ENCODE measurements at places on chromosomes 2 and 18. TPM values are rescaled to one million over a fixed set of nuclear protein-coding genes. Genes with fewer than 3 reads are reported as not detected.

DNA sequence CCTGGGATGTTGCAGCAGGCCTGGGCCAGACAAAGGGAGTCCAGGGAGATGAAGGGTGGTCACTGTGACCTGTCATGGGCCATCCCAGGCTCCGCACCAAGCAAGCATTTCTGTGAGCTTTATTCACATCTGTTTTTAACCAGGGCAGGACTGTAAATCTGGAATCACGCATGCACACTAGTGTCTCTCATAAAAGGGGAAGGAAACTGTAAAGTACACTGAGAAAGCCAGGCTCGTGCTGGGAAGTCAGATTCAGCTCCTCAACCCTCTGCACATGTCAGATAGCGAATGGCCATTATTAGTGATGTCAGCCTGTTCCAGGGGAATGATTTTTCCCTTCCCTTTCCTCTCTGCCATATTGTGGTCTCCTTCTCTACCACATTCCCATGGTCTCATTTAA is 818.6 kb upstream of the RAB6C start:
- H3K36me3 ChIP-seq, result no peaks in the 10 kb centered on the region
- H3K27ac ChIP-seq, result no peak overlapping the region
- no peaks in the 10 kb centered on the region for H3K27me3 ChIP-seq
- H3K4me1 ChIP-seq, result no peaks in the 10 kb centered on the region
- no peak for DNase-seq
- no peak overlapping the region for H3K4me3 ChIP-seq

DNA sequence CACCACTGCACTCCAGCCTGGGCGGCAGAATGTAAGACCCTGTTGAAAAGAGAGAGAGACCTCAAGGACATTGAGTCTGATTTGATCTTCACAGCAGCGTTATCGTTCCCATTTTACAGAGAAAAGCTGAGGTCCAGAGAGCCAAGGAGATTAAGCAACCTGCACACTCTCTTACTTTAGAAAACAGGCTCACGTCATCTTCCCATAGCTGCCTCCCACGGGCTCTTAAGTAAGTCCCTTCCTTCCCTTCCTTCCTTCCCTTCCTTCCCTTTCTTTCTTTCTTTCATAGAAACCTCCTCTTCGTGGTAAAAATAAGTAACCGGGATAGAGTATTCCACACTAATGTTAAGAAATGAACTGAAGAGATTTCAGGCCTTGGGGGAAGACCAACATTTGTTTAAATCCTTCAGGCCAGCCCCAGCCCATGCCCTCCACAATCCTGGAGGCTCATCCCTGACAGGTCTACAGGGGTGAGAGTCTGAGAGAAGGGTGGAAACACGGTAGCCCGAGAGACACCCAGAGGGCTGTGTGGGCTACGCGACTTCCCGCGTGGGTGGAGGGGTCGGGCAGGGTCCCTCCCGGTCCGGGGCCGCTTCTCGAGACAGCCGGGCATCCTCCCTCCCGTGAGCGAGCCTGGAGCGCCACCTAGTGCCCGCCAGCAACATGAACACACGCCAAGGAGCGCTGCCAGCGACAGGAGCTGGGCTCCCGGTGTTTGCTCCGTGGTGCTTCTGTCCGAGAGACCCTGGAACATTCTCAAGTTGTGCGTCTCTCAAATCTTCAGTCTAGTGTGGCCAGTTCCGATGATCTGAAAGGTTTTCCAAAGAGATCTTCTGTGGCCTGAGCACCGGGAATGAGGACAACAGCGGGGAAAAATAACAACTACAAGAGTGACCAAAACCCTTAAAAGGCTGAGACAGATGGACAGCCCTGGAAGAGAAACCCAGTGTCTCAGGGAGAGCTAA is 160.3 kb downstream of the INO80D start:
- no peak overlapping the region for H3K4me3 ChIP-seq
- peaks cover 7% of the 10 kb centered on the region for H3K4me1 ChIP-seq
- no peaks in the 10 kb centered on the region for H3K36me3 ChIP-seq
- no peak overlapping the region for H3K27ac ChIP-seq

- H3K27me3 ChIP-seq, result no peaks in the 10 kb centered on the region
- peak overlapping the region; percentile 98 for H3K27ac ChIP-seq
- peaks cover 24% of the 10 kb centered on the region for H3K36me3 ChIP-seq
- no peak for DNase-seq
Measured at GRCh38 chr2:46565364-46565763, 86.0 kb downstream of the TMEM247 start.

- no peak for DNase-seq
- H3K27ac ChIP-seq, result no peak overlapping the region
- H3K4me1 ChIP-seq, result no peaks in the 10 kb centered on the region
- H3K27me3 ChIP-seq, result no peaks in the 10 kb centered on the region
- H3K4me3 ChIP-seq, result no peak overlapping the region
Measured at GRCh38 chr2:4979111-4979510, 713.1 kb upstream of the SOX11 start.

DNA sequence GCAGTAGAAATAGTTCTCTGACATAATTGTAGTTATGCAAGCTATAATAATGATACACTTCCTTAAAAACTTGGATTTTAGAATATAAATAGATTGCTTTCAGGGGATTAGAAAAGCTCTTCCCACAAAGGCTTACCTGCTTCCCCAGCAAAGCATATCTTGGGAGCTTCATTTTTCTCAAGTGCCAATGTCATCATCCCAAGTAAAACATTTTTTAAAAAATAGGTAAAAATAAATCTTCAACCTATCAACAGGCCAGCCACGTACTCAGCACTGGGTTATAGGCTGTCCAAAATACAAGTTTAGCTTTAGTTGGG is 39.0 kb upstream of the NPAS2 start:
- no peaks in the 10 kb centered on the region for H3K27me3 ChIP-seq
- no peak overlapping the region for H3K4me3 ChIP-seq
- no peaks in the 10 kb centered on the region for H3K36me3 ChIP-seq
- H3K4me1 ChIP-seq, result no peaks in the 10 kb centered on the region
- no peak overlapping the region for H3K27ac ChIP-seq

DNA sequence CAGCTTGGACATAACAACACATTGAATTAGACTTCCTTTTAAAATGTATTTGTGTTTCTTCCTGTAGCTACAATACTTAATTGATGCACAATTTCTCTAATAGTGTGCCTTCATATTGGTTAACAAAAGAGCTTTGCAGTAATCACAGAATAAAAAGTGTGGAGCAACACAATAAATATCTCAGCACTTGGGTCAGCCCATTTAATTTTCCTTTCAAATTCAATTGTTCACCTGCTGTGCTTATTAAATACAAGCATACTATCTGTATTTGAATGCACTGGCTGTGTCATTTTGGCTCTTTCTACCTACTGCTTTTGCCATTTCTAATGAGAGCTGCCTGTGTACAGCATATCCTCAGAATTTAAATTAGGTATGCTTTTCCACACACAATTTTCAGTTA is 1641.3 kb upstream of the SLC39A10 start:
- no peak for DNase-seq
- no peaks in the 10 kb centered on the region for H3K36me3 ChIP-seq
- H3K27me3 ChIP-seq, result no peaks in the 10 kb centered on the region
- H3K4me3 ChIP-seq, result no peak overlapping the region
- no peaks in the 10 kb centered on the region for H3K4me1 ChIP-seq

- no peak overlapping the region for H3K27ac ChIP-seq
- no peaks in the 10 kb centered on the region for H3K27me3 ChIP-seq
- no peaks in the 10 kb centered on the region for H3K4me1 ChIP-seq
- no peak overlapping the region for H3K4me3 ChIP-seq
- H3K36me3 ChIP-seq, result no peaks in the 10 kb centered on the region
- no peak for DNase-seq
Measured at GRCh38 chr2:149004836-149005235, 33.7 kb upstream of the LYPD6B start.

DNA sequence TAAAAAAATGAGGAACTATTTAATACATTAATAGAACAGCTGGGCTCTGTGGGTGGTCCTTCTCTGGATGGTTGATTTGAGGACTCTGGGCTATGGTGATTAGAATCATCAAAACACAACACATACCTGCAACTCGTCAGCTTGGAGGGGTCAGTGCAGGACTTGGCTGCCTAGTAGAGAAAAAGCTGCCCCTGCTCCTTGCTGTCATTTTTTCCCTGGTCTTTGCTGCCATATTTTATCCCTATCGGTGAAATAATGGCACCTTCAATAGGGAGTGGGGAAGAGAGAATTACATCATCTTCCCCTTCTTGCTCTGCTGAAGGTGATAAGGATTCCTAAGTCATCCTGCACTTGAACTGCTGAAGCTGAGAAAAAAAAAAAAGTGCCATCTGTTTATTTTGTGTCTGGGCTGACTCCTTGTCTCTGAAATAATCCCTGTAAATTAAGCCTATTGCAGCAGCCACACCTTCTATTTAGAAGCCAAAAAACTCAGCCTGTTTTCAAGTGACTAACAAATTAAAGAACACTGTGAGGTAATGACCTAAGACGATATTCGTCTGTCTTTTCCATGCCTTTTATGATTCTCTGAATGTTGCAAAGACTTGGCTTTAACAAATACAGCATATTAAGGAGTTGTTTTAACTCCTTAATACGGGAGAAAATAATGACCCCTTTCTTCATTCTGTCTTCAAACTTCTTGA is 89.3 kb downstream of the ACVR1 start:
- no peak for DNase-seq
- H3K36me3 ChIP-seq, result no peaks in the 10 kb centered on the region
- no peaks in the 10 kb centered on the region for H3K27me3 ChIP-seq

GRCh38 chr2:214005337-214005736 is 405.5 kb upstream of the VWC2L start:
- H3K4me3 ChIP-seq, result no peak overlapping the region
- H3K27ac ChIP-seq, result no peak overlapping the region
- no peak for DNase-seq
- H3K27me3 ChIP-seq, result no peaks in the 10 kb centered on the region

DNA sequence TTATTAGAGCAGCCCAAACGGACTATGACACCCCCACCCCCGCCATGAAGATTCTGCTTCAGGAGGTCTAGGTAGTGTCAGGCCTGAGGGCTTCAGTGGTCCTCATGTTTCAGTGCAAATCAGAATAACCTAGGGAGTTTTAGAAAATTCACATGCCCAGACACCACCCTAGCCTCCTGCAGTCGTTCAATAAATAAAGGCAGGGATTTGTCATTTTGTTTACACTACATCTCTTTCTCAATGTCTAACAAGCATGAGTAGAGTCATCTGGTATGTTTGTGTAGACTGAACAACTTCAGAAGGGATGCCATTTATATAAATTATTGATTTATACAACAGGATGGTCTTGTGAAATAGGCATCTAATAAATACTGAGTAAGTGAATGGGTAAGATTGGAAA is 112.1 kb upstream of the SERPINE2 start:
- H3K36me3 ChIP-seq, result no peaks in the 10 kb centered on the region
- no peak overlapping the region for H3K27ac ChIP-seq
- H3K4me1 ChIP-seq, result no peaks in the 10 kb centered on the region
- H3K27me3 ChIP-seq, result no peaks in the 10 kb centered on the region
- no peak overlapping the region for H3K4me3 ChIP-seq

- peaks cover 2% of the 10 kb centered on the region for H3K36me3 ChIP-seq
- DNase-seq, result no peak
- no peak overlapping the region for H3K27ac ChIP-seq
- H3K27me3 ChIP-seq, result no peaks in the 10 kb centered on the region
- no peaks in the 10 kb centered on the region for H3K4me1 ChIP-seq
- no peak overlapping the region for H3K4me3 ChIP-seq
Measured at GRCh38 chr2:47006374-47007222, 91.0 kb upstream of the MCFD2 start.

DNA sequence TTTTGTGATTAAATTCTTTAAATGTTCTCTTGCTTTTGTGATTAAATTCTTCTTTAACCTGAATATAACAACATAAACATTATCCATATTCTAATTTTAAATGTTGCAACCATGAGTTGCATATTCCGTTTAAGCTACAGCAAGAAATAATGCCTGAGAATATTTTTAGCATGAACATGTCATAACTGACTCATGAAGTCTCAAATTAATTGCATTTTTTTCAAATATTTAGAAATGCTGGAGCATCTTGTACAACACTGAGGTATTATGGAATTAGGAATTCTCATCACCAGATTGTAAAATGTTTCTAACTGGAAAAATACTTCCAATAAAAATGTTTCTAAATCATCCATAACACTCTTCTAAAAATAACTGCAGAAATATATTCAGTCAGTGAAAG is 14.7 kb downstream of the ROCK2 start:
- no peak overlapping the region for H3K4me3 ChIP-seq
- no peaks in the 10 kb centered on the region for H3K36me3 ChIP-seq
- H3K27me3 ChIP-seq, result no peaks in the 10 kb centered on the region
- H3K4me1 ChIP-seq, result no peaks in the 10 kb centered on the region
- no peak for DNase-seq

DNA sequence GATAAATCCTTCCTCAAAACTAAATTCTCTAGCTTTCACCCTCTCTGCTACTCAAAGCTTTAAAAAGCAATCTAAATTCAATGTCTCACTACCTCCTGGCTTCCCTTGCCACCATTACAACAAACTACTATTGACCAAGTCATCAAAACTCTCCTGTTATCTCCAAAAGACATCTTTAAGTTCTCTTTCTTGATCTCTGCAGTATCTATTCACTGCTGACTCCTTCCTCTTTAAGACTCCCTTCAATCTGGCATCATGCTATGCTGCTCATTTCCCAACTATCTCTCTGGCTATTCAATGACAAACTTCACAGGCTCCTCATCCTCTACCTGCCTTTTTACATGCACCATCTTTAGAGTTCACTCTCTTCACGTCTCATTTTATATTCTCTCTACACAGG is 5.9 kb downstream of the PPP3R1 start:
- peaks cover 78% of the 10 kb centered on the region for H3K4me1 ChIP-seq
- H3K27me3 ChIP-seq, result no peaks in the 10 kb centered on the region
- H3K27ac ChIP-seq, result no peak overlapping the region
- DNase-seq, result no peak
- no peaks in the 10 kb centered on the region for H3K36me3 ChIP-seq

- no peak overlapping the region for H3K27ac ChIP-seq
- no peaks in the 10 kb centered on the region for H3K36me3 ChIP-seq
- H3K4me1 ChIP-seq, result peaks cover 7% of the 10 kb centered on the region
Measured at GRCh38 chr2:223815186-223815883, 22.0 kb downstream of the AP1S3 start.

DNA sequence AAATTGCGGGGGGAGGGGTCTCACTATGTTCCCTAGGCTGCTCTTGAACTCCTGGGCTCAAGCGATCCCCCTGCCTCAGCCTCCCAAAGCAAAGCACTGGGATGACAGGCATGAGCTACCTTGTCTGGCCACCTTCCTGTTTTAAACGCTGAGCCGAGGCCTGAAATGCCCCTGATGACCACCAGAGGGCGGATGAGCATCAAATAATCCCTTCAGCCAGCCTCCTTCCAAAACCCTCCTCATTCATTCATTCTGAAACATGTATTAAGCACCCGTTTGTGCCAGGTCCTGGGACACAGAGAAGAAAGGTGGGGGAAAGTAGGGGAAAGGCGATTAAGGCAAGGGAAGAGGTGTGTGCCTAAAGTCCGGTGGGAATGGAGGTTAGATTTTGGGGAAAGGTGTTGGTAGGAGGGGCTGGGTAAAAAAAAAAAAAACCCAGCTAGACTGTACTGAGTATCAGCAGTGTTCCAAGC is 30.7 kb upstream of the PTMA start:
- H3K27ac ChIP-seq, result no peak overlapping the region
- peaks cover 49% of the 10 kb centered on the region for H3K4me1 ChIP-seq
- H3K4me3 ChIP-seq, result no peak overlapping the region
- DNase-seq, result peak; percentile 92
- no peaks in the 10 kb centered on the region for H3K27me3 ChIP-seq

The GAREM1 gene
- total RNA-seq, result not detected

The OSR1 gene
- not detected for total RNA-seq

The ZNF396 gene
- 3.2 TPM for total RNA-seq

The ADCYAP1 gene
- total RNA-seq, result not detected
